ENCODE measurements at places on chromosomes 3 and 15.
A peak's percentile ranks its signal among the peaks of the same experiment; 100 is the strongest.

DNA sequence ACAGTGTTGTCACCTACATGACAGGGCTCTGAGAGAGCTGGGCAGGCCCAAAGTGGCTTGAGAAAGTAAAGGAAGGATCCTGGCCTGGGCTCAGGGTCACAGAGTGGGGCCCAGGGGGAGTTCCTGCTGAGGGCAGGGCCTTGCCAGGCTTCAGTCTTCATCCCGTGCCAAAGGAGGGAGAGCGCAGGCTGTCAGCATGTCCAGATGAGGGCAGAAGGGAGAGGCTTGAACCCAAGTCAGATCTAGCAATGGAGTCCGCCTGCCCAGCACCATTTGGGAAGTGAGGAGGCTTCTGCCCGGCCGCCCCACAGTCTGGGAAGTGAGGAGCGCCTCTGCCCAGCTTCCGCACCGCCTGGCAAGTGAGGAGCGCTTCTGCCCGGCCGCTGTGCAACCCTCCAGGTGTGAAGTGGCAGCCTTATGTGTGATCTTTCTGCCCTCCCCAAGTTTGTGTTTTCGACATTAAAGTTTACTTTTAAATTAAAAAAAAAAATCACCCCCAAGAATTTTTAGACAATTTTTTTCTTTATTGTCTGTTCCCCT is 303.6 kb upstream of the PROK2 start:
- DNase-seq, result no peak

- no peak for DNase-seq
Observed at GRCh38 chr3:64440498-64440897, 215.2 kb upstream of the PRICKLE2 start.

DNA sequence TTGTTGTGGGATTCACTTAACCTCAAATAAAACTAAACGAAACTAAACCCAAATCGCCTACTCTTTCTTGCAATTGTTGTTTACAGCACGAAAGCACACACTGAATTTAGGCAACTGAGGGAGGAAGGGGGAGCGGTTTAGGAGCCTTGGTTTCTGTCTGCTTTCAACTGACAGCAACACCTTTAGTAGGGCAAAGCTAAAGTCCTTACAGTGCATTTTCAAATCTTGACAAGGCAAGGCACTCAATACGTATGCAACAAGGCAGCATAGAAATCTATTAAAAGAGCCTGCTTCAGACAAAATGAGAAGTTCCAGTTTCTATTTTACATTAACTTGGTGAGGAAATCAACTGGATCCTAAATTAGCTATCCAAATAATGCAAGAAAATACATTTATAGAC is 174.6 kb downstream of the CHST2 start:
- no peak for DNase-seq

DNA sequence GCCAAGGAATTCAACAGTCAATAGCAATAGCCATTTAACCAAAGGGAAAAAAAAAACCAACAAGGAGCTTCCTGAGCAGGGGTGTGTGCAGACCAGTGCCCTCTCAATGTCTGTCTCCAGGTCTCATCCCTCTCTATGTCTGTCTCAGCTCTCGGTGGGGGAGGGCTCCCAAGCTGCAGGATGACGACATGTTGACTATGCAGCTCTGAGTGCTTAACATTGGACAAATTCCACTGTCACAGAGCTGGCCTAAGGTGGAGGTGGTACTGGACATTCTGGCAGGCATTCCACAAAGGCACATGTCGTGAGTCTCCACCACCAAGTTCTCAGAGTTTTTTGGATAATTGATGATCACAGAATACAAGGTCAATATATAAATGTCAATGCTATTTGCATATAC is 2.0 kb upstream of the CAPN7 start:
- no peak for DNase-seq

DNA sequence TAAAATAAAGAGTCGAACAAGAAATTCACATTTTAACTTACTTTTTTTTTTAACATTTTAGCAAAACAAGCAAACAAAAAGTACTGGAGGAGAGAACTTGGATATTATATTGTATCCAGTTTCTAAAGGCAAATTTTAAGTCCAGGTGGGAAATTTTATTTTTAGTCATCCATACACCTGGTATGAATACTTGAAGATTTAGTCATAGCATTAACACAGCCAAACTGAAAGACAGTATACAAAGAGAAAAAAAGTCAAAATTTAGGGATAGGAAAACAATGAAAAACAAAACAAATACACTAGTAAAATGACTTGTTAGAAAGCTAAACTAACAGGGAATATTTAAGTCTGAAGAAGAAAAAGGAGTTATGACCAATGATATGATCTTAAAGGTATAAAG is 69.1 kb downstream of the PROS1 start:
- no peak for DNase-seq

DNA sequence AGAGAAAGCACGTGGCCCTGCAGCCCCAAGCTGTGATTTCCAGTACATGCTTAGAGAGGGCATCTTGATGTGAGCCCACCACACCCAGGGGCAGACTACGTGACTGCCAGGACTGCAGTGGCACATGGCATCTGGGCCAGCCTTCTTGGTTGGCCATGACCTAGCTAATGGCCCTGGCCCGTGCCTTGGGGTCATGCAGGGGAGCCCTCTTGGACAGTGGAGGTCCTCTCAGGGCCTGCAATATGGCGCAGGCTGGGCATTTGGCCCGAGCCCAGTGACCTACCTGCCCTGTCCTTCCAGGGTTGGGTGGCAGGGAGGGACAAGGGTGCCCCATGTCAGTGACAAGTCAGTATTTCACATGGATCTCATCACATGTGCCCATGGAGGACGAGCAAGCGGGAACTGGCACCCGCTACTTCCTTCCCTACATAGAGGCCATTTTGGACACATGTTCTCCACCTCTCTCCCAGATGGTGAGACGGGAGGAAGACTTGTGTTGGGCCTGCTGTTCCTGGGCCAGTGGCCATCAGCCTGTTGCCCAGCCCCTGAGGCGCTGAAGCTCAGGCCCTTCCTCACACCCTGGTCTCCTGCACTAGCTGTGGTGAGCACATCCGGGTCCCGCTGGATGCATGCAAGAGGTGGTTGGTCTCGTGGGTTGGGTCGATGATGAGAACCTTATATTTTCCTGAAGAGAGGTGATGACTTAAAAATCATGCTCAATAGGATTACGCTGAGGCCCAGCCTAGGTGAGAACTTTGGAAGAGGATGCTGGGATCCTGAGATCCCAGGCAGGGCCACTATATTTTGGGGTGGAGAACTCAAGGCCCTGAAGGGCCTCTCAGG is 195.6 kb downstream of the UBE3A start:
- DNase-seq, result peak; percentile 53

- no peak for DNase-seq
Observed at GRCh38 chr15:68311464-68311835, 33.9 kb downstream of the FEM1B start.
